Activated CD8-positive, alpha-beta memory T cell treated with anti-CD3 and anti-CD28 coated beads, Interleukin-2, amount 10 ng/mL, durations not matched to agents 7 days and 5 days (primary cell): ENCODE measurements at places on chromosomes 1 and 21.

DNA sequence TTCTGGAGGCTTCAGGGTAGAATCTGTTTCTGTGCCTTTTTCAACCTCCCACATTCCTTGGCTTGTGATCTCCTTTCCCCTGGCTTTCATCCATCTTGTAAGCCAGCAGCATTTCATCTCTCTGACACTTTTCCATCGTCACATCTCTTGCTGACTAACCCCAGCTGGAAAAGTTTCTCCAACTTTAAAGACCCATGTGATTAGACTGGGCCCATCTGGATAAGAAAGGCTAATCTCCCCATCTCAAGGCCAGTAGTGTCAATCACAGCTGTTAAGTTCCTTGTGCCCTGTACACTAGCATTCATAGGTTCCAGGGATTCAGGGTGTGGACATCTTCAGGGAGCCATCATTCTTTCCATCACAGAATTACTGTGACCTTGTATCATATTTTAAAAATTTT is 452.1 kb downstream of the TTLL7 start:
- no peak for DNase-seq

GRCh38 chr1:73813716-73814115 is 384.3 kb downstream of the LRRIQ3 start:
- DNase-seq: no peak

GRCh38 chr1:103171041-103171590 is 62.8 kb upstream of the COL11A1 start:
- DNase-seq: no peak

DNA sequence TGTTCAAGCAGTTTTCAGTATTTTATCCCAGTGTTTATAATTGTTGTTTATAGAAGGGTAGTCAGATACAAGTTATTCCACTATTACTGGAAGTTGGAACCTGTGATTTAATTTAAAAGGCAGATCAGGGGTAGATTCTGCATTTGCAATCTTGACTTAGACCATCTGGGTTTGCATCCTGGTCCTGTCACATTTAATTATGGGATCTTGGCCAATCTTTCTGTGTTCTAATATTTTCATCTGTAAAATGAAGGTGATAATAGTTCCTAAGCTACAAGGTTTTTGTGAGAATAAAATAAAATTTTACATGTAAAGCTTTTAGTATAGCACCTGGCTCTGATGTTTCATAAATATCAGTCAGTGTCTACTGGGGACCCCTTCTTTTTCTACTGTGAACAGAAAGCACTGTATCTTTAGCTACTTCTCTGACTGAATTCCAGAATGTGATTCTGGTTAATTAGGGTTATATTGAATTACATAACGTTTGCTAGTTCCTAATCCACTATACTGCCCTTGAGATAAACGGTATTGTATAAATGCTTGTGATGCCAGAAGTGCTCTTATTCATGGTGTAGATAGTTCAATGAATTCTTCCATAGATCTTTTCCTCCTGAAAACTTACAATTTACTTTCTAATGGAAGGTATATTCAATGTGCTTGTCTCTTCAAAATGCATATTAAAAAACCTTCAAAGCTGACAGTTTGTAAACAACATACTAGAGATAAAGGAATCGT is 131.0 kb downstream of the KCNK1 start:
- DNase-seq: no peak

GRCh38 chr1:193654951-193655735 is 468.7 kb upstream of the B3GALT2 start:
- no peak for DNase-seq

DNA sequence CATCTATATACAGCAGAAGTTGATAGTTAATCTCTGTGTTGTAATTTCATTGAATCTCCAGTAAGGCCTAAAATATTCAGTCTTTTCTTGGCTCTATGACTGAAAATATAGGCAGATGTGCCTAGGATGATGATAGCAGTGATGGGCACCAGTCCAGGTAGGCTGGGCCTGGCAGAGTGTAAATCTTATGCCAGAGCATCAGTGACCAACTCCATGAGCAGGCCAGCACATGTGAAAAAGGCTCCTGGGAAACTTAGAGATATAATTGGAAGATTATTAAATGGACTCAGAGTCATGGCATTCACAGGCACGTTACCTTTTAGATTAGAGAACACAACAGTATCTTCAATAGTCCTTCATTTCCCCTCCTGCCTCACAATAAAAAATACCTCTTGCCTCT is 20.7 kb upstream of the CYYR1 start:
- DNase-seq: no peak

GRCh38 chr1:224579526-224579925 is 36.6 kb upstream of the CNIH3 start:
- no peak for DNase-seq

DNA sequence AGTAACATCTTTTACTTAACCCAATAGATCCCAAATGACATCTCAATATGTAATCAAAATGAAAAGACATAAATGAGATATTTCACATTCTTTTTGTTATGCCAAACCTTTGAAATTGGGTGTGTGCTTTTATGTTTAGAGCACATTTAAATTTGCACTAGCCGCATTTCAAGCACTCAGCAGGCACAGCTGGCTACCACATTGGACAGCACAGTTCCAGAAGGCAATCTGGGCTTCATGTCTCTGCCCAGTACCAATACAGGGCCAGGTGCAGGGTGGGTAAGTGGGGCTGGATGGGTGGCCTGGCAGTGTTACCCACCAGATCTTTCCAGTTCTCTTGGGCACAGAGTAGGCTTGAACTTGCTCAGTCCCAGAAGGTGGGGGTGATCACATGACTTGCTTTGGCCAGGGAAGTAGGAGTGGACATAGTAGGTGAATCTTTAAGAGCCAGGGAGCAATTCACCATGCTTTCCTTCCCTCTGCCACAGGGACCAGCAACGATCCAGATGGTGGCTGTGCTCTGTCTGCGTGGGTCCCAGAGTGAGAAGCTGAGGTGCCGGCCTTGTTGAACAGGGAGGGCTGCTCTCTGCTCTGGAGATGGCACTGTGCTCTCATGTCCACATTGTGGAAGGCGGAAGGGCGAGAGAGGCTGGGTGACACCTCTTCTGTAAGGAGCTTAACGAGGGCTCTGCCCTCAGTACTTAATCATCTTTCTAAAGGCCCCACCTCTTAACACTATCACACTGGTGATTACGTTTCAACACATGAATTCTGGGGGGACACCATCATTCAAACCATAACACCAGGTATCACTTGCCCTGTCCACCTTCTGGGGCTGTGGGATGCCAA is 261.4 kb downstream of the GRIK3 start:
- no peak for DNase-seq

DNA sequence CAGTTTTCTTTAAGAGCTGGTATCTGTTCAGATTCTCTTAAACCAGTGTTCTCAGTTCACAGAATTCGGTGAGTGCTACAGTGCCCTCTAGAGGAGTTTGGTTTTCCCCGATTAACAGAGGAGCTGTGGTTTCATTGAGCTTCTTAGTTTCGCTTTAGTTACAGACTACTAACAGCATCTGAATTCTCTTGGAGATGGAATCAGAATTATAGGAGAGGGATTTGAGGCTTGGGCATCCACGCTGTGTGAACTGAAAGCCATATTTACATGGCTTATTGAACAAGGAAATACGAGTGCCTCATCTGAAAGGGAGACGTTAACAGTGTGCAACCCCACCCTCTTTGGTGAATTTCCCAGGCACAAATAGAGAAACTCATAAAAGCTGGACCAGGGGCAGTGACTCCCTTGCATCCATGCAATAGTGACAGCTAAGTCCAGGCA is 202.0 kb downstream of the USH2A start:
- no peak for DNase-seq

DNA sequence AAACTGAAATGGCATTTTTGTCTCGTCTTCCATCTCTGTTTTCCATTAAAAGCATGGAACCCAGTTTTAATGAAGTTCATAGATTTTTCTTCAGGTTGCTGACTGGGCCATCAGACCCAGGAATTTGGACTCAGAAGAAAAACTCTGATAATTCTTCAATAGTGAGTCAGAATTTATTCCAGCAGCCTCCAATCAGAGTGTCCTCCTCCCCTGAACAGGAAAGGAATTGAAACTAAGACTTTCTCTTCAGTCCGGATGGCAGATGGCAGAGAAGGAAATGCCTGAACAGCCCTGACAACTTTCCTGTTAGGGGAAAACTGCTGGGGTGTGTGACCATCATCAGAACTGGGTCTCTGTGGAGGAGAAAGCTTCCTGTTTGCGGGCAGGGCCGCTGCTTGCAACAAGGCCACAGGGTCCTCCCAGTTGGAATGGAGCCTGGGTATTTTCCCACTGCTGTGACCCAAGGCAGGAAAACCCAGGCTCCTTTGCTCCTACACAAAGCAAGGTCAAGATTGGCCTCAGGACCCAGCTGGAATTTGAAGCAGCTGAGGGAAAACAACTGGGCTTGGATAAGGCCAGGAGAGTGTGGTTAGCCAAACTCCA is 20.7 kb downstream of the CD34 start:
- DNase-seq: no peak

- DNase-seq: no peak
These were observed 56.0 kb upstream of the CCDC190 start for GRCh38 chr1:162916821-162917613.

DNA sequence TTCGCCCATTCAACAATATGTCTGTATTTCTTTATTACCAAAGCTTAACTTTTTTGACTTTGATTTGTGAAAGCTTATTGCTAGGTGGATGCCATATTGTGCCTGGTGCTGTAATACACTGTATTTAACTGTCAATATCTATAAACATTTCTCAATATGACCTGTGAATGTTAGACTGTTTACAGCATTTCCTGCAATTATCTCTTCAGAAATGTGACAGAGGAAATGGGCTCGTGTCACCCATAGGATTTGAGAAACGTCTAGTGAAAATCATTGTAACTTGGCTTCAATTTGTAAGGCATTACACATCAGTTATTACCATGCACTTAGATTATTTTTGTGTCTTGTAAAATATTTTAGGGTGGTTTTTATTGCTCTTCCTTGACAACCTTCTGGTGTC is 237.8 kb upstream of the ADGRL2 start:
- DNase-seq: no peak

DNA sequence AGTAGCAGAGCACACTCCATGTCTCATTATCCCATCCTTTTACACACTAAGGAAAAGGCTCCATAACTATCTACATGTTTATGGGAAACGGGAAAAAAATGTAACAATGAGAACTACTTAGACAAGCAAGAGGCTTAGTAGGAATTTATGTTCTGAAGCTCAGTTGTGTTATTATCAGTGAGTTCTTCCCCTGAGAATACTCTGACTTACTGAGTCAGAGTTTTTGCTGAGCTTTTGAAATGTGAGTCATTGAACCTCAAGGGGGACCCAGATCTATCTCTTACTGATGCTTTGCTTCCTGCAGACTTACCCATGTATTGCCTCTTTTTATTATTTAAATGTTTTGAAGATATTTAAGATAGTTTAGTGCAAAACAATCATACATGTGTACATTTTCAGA is 20.1 kb downstream of the CFHR5 start:
- no peak for DNase-seq

- DNase-seq: no peak
These were observed 108.2 kb downstream of the LTN1 start for GRCh38 chr21:28884481-28884880.

GRCh38 chr1:205061227-205061626 is 18.2 kb downstream of the CNTN2 start:
- no peak for DNase-seq

- DNase-seq: peak; percentile 89
These were observed 1.2 kb downstream of the NIPAL3 start for GRCh38 chr1:24416666-24417391.

DNA sequence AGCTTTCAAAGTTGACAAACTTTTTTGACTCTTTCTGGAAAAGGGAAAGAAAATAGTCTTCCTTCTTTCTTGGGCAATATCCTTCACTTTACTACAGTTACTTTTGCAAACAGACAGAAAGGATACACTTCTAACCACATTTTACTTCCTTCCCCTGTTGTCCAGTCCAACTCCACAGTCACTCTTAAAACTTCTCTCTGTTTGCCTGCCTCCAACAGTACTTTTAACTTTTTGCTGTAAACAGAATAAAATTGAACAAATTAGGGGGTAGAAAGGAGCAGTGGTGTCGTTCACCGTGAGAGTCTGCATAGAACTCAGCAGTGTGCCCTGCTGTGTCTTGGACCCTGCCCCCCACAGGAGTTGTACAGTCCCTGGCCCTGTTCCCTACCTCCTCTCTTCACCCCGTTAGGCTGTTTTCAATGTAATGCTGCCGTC is 160.8 kb upstream of the SGIP1 start:
- no peak for DNase-seq

DNA sequence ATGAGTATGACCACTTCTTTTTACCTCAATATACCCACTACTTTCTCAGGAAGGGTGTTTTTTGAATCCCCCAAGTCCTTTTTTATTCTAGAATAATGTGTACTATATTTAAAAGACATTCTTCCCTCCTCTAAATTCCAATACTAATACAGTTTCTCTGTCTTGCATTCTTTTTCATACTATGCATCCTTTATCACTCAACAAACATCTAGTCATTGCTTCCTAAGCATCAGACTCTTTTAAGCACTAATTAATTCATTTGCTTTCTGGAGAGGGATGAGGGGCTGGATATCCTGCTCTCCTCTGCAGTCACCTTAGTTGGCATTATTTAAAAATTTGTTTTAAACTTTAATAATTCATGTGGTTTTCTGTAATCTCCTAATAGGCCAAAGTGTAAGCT is 838.8 kb downstream of the KCNT2 start:
- DNase-seq: no peak

DNA sequence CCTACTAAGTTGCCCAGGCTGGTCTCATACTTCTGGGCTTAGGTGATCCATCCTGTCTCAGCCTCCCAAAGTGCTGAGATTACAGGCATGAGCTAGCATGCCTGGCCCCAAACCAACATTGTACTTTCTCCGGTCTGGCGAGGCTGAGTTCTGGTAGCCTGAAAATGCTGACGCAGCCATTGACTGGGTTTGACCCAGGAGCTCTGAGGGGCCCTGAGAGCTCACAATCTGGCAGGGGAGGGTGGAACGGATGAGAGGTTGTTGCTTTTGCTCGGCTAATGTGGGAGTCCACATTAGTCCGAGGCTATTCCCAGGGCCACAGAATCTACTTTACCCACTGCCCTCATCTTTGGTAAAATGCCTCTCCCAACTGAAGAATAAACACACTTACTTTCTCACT is 35.1 kb upstream of the PARP1 start:
- DNase-seq: no peak

DNA sequence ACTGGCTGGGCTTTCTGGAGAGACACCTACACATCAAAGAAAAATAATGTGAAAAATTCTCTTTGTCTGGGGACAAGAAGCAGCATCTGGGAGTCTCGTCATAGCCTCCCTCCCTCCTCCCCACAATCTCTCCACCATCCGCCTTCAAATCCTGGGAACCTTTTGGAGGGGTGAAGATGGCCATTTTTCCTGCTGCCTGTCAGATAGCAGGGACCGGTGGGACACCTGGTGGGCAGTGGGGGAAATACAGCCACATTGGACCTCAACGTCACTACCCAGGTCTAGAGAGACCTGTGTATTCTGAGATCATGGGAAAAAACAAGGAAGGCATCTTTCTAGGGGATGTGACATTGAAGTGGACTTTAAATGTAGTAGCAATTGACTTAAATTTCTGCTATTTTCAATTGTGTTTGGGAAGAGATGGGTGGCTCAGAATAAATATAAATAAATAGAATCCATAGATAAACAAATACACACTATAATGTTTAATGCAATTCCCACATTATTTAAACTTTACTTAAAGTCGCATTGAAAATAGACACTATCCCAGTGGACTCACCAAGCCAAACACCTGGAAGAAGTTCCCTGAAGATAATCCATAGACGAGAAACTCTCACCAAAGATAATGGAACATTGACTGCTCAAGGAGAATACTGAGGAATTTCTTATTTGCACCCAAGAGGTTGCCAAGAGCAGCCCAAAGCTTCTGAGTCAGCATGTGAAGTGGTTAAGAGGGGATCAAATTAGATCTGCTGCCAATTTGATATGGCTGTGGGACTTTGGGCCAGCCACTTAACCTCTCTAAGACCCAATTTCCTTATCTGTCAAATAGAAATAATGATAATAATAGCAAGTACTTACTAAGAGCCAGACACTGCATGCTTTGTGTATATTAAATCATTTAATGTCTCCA is 147.6 kb upstream of the CAMK1G start:
- peak; percentile 48 for DNase-seq
